ENCODE measurements at places on chromosomes 1 and 21. TPM values are rescaled to one million over a fixed set of nuclear protein-coding genes. Genes with fewer than 3 reads are reported as not detected.

DNA sequence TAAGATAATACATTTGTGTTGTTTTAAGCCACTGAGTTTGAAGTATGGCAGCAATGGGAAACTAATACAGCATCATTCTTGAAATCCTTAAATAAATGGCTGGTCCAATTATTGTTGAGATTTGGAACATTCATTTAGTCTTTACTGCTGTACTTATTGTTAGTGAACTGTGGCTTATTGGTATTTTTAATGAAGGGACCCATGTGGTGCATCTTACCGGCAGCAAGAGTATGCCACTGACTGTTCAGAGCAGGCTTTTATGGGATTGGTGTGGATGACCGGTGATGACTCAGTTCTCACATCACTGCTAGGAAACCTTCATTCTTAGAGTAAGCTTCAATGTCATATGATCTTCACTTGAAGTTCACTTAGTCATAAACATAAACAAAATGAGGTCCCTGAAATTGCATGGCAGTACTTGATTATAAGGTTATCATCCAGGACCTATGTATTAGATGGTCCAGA, 31.5 kb downstream of the PRKAA2 start:
- DNase-seq, result no peak

- DNase-seq, result no peak
These were observed 15.5 kb downstream of the LUZP1 start for GRCh38 chr1:23152966-23153684.

DNA sequence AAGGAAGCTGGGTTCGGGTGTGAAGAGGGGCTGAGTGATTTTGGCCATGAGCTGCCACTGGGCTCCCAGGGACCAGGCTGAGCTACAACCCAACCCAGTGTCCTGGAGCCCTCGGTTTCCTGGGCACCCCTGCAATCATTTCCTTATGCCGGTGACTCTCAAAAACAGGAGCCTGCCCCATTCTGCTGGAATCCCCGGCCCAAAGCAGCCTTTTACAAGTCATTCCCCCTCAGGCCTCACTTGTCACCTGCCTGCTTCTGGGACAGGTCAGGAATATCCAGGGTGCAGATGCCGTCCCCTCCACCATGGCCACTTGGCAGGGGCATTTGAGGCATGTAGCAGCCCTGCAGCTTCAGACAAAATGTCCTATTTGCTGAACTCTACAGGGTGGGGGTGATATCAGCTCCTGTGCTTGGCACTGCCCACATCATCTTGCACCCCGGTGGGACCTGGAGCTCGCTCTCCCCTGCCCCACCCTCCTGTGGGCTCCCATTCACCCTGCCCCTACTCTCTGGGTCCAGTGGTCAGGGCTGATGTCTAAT, 30.0 kb downstream of the CDK18 start:
- no peak for DNase-seq

DNA sequence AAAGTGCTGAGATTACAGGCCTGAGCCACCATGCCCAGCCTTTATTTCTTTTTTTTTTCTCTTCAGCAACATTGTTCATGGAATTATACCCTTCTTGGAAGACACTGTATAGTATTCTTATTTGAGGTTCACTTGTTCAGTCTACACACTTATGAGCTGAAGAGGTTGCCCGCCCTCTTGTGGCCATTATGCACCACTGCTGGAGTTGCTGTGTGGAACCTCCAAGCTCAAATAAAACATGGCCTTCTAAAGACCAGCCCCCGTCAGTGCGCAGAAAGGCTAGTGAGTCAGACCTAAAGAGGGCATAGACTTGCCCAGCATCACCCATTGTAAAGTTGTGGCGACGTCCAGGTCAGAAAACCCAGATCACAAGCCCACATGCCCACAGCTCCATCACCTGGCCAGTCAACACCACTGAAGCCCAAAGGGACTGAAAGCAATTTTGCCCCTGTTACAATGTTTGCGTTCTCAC, 20.4 kb downstream of the LURAP1 start:
- DNase-seq, result no peak

GRCh38 chr1:39554277-39554676, 22.3 kb downstream of the PABPC4 start:
- no peak for DNase-seq

DNA sequence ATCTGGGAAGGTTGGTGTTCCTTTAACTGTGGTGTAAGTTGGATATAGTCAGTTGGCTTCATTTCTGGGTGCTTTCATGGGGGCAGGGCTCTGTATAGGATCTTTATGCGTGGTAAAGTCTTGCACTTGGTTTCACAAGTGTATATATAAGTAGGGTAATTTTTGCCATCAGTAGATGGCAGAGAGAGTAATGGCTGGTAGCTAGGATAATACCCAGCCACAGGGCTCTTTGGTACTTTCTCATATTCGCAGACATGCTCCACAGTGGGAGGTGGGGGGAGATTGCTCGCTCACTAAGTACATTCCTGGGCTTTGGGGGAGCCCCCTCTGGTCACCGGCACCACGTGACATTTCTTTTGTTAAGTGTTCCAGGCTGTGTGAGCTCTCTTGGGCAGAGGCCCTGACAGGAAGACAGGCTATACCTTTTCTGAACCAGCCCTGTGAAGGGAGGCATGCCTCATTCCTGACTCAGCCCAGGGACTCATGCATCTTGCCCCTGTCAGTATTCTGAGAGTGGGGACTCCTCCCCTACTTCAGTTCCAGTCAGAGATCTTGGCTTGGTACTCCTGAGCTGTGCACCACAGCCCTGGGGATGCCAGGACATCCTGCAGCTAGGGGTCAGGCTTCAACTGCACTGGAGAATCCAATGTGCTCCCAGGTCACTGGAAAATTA, 37.6 kb downstream of the FCRL2 start:
- no peak for DNase-seq

DNA sequence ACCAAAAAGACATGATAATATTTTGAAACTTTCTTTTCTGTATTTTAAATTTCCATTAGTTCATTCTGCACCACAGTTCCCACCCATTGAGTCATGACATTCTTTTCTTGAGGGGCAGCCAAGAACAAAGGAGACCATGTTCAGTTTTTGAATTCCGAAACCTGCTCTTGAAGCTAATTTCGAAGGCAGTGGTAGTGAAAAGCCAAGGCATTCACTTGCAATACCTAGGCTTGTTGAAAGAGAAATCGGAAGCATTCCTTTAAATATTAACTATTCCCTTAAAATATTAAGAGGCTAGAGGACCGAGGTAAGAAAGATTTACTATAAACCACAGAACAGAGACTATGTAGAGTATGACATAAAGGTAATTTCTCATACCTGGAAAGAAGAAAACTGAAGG, 256.3 kb downstream of the ADGRL2 start:
- no peak for DNase-seq

DNA sequence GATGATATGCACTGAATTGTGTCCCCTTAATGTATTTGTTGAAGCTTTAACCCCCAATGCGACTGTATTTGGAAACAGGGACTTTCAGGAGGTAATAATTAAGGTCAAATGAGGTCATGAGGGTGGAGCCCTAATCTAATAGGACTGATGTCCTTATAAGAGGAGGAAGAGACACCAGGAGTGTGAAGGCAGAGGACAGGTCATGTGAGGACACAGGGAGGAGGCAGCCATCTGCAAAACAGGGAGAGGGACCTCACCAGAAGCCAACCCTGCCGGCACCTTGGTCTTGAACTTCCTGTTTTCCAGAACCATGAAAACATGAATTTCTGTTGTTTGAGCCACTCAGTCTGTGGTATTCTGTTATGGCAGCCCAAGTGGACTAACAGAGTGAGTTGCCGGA, 15.3 kb downstream of the SYF2 start:
- DNase-seq, result no peak

DNA sequence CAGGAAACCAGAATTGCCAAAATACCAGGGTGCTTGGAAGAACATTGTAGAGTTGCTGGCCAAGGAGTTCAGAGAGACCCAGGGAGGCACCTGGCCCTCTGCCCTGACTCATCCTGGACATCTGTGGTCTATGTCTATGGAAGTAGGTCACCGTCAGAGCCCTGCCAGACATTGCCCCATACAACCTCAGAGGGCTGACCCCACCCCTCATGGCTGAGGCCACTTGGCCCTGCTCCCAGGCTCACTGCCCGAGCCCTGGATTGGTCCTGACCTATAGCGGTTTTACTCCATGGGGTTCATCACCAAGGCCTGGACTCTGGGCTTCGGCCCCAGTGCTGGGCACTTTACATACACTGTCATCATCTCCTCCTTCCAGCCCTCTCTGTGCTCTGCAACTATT, 233.1 kb downstream of the PTPRU start:
- no peak for DNase-seq

- no peak for DNase-seq
These were observed 41.8 kb downstream of the CHRM3 start for GRCh38 chr1:239428120-239428710.

- DNase-seq, result no peak
These were observed 8.8 kb downstream of the ASAP3 start for GRCh38 chr1:23475134-23475628.

DNA sequence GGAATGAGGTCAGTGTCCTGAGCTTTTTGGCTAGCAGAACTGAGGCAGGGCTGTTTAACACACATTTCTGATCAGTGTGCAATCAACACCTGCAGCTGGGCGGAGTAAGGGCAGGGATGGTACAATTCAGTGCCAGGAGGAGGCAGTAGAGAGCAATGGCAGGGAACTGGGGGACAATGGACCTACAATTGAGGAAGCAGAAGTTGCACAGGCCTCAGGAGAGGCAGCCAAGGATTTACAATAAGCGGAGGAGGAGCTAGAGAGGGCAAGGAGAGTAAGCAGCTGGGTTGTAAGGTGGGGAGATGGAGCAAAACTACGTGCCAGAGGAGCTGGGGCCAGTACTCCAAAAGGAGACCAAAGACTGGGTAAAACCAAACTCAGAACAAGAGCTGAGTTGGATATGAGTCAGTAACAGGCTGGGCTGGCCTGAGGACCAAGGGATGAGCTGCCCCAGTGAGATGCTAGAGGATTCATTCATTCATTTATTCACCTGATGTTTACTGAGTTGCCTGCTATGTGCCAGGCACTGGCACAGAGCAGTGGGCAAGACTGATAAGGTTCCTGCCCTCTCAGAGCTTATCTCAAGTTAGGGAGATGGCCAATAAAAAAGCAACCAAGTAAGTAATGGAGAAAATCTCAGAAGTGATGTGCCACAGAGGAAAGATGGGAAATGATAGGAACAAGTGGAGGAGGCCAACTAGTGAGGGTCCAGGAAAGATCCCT, 10.4 kb upstream of the GALE start:
- no peak for DNase-seq

DNA sequence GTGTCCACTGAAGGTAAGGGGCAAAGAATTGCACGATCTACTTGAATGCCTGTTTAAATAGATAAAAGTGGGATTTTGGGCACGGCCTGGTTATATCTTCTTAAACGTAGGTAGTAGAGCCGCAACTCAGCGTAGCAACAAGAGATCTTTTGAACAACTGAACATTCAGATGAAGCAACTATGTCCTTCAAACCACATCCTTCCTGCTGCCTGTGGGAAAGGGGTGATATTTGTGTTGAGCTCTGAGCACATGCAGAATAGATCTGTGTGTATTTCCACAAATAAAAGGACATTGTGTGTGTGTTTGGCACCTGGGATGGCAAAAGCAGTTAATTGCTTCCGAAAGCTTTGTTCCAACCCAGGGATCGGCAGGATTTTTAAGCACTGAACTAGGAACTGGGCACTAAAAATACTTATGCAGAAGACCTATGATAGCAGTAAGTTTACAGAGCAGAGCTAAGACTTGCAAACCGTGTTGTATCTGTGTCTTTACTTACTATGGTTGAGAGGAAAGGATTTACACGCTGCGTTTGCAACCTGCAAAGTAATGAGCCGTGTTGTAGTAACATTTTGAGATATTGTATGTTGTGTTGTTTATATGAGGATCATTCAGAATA, 333.4 kb downstream of the CHRM3 start:
- DNase-seq, result no peak

DNA sequence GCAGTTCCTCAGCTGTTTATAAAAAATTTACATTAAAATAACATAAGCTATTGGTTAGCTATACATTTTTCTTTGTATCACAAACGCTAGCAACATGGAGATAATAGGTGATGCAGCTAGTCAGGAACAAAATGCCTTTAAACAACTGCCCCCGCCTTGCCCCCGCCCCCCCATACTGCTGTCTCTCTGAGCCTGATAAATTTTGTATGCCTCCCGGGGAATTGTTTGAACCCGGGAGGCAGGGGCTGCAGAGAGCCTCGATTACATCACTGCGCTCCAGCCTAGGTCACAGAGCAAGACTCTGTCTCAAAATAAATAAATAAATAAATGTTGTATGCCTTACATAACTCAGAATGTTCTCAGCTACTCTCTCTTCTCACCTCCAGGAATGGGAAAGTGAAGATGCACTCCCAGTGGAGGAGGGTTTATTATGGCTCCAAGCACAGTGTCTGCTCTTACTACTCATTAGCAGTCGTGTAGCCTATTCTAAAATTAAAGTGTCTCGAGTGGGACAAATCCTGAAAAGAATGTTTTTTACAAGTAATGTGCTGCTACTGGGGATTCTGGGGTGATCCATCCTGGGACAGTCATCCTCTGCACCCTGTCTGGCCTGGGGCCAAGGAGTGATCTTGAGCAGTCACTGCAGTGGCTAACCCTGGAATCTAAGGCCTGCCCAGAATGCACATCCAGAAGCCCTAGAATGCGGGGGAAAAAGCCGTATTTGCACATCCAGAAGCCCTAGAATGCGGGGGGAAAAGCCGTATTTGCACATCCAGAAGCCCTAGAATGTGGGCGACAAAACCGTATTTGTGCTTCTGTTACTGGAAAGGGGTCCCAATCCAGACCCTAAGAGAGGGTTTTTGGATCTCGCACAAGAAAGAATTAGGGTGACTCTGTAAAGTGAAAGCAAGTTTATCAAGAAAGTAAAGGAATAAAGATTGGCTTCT, 39.4 kb upstream of the ZNF496 start:
- DNase-seq, result no peak

- no peak for DNase-seq
These were observed 144.2 kb upstream of the BEND5 start for GRCh38 chr1:48920851-48921250.

- DNase-seq, result no peak
These were observed 4.1 kb downstream of the CCDC27 start for GRCh38 chr1:3756394-3756793.

- DNase-seq, result no peak
These were observed 26.8 kb downstream of the UMODL1 start for GRCh38 chr21:42097860-42098454.

DNA sequence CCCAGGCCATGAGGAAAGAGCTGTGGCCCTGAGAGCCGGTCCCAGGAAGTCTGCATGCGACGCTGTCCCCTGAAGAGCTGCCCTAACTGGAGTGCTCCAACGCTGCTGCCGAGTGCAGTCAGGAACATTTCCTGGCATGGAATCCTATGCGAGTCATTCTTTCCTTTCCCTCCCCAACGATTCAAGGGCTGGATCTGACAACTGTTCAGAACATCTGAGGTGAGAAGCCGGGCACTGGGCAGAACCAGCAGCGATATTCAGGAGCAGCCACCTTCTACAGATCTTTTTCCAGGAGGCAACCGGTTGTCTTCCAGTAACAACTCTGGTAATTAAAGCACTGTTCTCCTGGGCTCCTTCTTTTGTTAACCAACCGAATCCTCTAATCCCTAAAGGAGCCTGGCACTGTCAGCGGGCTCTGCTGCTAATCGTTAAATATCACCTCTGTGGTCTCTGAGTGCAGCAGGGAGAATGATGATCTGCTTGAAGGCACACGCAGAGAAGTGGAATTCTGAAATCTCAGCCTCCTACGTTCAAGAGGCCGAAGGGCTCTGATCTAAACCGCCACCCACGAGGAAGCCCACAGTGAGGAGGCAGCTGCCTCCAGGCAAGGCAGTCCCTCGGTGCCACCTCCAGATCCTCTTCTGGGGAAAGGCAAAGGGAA, 55.8 kb downstream of the SLC45A1 start:
- no peak for DNase-seq

The AMY1C gene
- total RNA-seq, result not detected

The OR2T2 gene
- not detected for total RNA-seq

The CDK11B gene
- total RNA-seq, result 11.9 TPM

The INTS11 gene
- total RNA-seq, result 61.5 TPM

The TMEM201 gene
- total RNA-seq, result 5.0 TPM

The ACTL8 gene
- 0.19 TPM for total RNA-seq

All from esophagus squamous epithelium (tissue), 5 donors.